ENCODE measurements at places on chromosomes 3 and 15.
A peak's percentile ranks its signal among the peaks of the same experiment; 100 is the strongest.

GRCh38 chr15:78146425-78147154, 2.6 kb upstream of the IDH3A start:
- DNase-seq, result no peak

DNA sequence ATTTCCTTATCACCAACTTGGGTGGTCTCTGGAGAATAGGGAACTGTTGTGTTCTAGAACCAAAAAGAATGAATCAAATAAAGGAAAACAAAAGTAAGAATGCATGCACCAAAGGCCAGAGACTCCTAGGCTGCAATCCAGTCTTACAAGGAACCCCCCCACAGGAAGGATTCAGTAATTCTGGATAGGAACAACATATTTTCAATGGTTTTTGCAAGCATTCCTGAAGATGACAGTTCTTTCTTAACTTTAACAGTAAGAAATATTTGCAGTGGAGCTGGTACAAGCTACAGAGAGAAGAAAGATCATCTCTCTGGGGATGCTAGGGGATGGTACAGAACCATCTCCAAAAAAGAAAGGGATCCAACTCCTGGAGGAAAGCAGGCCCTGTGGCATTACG, 116.2 kb upstream of the CHRM5 start:
- no peak for DNase-seq

DNA sequence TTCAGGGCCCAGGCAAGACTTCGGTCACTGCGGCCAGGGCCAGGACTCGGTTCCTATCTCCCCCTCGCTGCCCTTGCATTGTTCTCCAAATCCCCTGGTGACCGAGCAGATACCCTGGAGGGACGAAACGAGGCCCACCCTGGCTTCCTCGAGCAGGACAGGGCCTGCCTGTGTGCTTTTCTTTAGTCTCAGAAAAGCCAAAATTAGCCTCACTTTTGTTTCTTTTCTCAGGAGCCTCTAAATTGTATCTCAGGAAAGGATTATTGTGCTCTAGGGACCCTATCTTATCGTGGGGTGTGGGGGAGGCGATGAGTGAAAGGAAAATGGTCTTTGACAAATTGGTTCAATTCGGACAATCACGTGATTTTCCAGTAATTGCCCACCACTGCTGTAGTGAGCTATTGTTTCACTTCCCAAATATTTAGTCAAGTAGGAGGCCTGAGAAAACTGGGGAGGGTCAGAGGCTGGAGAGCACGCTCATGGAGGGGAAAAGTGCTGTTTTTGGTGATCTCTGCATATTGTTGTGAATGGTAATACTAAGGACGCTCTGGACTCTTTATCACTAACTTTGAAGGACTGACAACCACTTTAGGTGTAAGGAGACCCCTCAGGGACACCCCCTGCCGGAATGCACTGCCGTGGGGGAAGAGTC, 61.6 kb downstream of the TMEM44 start:
- DNase-seq, result no peak

DNA sequence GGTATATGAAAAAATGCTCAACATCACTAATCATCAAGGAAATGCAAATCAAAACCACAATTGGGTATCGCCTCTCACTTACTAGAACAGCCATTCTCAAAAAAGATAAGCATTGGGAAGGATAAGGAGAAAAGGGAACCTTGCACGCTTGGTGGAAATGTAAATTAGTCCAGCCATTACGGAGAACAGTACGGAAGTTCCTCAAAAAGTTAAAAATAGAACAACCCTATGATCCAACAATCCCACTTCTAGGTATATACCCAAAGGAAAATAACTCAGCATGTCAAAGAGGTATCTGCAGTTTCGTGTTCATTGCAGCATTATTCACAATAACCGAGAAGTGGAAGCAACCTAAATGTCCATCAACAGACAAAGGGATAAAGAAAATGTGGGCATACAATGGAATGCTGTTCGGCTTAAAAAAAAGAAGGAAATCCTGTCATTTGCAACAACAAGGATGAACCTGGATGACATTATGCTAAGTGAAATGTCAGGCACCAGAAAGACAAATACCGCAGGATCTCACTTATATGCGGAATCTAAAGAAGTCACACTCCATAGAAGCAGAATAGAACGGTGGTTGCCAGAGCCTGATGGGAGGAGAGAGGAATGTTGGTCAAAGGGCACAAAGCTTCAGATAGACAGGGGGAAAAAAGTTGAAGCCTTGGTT, 11.7 kb upstream of the CMTM7 start:
- DNase-seq, result no peak

DNA sequence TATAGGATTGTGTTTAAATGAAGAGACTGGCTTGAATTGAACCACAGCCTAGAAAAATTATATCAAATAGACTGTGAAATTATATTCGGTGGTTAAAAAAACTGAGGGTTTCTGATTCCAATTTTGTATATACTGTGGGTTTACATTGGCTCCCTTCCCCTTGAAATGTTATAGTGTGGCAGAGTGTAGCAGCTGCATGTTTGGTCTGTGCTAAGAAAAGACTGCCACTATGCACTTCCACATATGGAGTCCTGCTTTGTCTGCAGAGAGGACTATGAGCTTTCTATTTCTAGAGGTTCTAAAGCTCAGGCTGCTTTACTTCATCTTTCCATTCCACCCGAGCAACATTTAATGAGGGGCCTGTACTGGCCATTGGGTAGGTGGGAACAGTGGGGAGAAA, 112.3 kb downstream of the P3H2 start:
- DNase-seq, result no peak

GRCh38 chr3:51024121-51024520, 349.4 kb downstream of the DOCK3 start:
- DNase-seq, result no peak

DNA sequence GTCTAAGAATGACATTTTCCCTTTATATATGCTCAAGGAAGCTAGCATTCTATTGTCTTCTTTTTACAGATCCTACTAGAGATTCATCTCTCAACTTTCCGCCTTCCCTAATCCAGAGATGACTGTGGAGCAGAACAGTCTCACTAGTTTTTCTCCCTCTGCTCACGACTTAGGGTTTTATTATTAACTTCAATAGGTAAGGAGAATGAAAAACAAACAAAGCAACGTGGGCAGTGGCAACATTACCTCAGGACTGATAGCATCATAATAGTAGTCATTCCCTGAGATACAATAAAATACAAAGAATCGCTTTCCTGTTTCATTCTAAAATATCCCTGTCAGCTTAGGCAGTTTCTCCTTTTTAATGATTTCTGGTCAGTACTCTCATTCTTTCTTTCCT, 154.3 kb upstream of the PLAAT1 start:
- DNase-seq, result no peak

- no peak for DNase-seq
Measured at GRCh38 chr15:75215107-75216004, 13.7 kb downstream of the C15orf39 start.

DNA sequence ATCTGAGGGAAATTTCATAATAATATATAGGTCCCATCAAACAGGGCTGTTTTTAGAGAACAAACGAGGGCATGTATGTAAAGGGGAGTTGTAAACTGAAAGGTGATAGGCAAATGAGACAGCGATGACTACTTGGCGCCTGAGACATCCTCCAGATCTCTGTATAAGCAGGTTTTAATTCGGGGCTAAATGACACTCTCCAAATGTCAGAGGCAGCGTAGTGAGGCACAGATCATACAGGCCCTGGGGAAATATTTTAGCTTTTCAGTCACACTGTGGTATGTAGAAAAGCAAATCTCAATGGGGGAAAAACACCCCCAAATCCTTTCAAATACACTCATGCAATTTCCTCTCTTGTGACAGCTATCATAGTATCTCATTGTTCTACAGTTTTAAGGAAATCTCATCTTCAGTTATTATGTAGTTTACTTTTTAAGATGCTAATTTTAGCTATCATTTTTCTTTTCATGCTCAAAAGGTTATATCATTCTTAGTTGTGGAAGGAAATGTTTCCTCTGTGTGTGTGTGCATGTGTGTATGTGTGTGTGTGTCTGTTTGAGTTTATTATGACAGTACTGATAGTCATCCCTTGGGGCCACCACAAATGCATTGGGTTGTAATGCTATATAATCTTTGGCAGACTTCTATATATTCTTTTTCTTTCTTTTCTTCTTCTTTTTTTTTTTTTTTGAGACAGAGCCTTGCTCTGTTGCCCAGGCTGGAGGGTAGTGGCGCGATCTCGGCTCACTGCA, 1.1 kb downstream of the TPRG1 start:
- no peak for DNase-seq

DNA sequence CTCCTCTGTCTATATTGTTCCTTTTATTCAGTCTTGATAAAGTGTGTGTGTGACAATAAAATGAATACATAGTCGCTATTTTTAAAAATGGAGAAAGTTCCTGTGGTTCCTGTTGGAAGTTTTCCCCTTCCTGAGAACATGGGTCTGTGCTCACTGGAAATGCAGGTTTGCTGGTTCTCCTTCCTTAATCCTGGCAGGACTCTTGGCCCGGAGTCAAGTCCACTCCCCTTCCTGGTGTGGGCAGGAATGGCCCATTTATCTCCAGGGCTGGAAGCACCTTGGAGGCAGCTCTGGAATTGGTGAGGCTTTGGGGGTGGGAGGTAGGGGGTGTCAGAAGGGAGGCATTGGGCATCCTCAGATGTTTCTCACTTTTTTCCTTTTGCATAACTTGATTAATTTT, 30.1 kb downstream of the FOXL2 start:
- DNase-seq, result no peak

DNA sequence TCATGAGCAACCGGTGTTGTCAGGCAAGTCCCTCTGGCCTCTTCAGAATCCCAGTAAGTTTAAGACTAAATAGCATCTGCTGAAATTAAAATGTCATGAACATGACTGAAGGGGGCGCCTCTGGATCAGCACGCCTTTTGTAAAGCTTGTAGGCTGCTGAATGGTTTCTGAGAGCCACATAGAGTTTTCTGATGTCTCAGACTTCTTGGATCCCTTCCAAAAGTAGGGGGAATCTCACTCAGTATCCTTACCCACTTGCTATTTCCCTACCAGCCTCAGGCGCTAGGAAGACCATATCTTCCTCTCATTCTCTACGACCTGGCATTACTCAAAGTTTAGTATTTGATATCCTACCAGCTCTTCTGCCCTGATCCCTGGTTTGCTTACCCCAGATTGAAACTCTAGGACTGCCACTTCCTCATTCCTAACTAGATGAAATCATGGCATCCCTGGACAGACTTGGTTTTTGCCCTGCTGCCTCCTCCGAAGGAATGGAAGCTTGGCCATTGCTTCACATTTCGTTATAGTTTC, 62.7 kb upstream of the CD47 start:
- no peak for DNase-seq

DNA sequence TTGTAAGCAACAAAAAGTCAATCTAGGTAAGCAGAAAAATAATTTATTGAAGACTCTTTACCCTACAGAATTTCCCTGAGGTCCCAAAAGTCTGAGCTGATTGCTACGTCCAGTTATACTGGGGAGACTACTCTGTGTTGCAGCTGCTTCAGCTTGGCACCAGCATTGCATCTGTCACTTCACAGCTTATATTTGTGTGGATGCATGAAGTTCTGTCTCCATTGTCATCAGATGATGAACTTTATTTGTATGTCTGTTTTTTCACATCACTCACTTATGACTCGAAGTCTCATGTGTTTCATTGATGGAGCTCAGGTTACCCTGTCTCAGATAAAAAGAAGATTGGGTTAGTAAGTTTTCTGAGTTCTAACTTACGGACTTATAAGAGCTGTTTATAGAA, 75.3 kb upstream of the LRRFIP2 start:
- no peak for DNase-seq

DNA sequence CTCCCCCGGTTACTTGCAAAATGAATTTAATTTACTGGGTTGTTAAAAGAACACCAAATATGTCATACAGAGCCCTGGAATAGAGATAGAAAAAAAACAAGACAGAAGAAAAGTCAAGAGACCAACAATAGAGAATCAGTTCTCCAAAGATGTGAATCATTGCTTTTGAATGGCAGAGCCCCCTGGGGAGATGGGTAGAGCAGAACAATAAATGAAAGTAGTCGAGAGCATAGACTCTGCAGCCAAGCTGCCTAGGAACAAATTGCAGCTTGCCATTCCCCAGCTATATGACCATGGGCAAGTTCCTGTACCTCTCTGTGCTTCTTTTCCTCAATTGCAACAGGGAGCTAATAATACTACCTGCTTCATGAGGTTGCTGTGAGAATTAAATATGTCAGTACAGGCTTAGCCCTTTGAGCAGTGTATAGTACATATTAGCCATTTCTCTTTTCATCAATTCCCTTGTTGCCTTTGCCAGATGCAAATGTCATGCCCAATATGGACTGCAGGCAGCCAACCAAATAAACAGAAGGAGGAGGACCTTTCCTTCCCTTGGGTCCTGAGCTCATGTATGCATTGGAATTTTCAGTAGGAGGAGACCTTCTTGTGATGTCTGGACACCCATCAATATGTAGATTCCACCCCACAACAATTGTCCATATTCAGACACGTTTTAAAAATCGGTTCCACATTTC, 25.0 kb upstream of the BFSP2 start:
- DNase-seq, result no peak

GRCh38 chr15:41544650-41545015, 576 bp upstream of the RPAP1 start:
- DNase-seq, result peak; percentile 45

DNA sequence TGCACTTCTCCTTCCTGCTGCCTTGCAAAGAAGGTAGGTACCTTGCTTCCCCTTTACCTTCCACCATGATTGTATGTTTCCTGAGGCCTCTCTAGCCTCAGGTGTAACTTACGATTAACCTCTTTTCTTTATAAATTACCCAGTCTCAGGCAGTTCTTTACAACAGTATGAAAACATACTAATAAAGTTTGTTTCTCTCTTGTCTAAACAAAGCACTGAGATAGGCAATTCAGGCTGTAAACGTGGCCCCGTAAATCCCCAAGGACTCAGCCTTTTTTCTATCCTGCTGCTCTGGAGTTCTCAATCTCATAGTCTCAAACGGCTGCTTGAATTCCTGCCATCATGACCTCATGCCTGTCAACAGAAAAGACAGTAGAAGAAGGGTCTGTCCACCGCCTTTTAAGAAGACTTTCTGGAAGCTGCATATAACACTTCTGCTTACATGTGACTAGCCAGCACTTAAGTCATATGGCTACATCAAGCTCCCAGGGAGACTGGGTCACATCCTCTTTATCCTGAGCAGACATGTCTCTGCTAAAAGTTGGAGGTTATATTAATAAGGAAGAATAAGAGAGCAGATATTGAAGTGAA, 257.8 kb downstream of the EBLN2 start:
- no peak for DNase-seq

DNA sequence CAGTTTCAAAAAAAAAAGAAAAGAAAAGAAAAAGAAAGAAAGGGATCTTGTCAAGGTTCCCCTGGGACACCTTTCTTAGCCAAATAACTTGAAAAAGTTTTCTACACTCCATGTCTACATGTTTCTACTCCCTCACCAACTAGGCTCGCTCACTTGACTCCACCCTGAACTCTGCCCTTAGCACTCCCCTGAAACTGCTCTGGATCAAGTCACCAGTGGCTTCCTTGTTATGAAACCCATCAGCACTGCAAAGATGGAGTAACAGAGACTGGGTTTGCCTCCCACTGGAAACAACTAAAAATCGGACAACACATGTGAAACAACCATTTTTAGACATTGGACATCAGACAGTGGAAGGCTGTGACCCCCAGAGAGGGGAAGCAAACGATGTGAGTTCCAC, 36.8 kb downstream of the TMEM40 start:
- no peak for DNase-seq

All from ovary (tissue), 10 donors.